ENCODE measurements at places on chromosomes 1 and 21.

- DNase-seq = peak; percentile 60
These were observed 431 bp downstream of the MTARC1 start for GRCh38 chr1:220787069-220787619.

DNA sequence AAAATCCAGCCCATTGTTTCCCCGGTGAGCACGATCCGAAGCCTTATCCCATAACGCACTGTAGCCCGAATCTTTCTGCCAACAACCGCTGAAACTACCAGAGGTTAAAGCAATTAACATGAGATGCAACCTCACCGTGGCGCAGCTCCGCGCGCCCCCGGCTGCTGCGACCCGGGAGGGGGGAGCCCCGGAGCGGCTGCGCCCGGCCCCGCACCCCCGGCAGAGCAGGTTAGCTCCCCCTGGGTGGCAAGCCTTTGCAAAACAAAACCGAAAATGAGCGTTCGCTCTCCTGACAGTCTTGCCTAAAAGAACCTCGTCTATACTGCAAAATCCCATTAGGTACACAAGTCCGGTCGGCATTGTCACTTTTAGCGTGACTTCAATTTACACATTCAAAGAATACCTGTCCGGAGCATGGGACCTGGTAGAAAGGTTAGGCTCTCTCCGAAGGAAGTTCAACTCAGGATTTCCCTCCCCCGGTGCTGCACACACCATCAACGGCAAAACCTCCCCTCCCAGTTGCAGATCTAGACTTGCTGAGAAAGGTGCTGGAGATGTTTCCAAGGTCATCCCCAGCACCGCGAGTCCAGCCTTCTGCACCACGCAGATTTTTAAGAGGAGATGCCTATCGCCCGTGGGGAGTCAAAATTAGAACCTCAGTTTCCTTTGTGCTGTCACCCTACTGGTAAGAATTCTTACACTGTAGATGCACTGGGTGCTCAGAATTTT is 107.5 kb downstream of the ZNF281 start:
- DNase-seq = peak; percentile 52

- no peak for DNase-seq
These were observed 258.9 kb downstream of the SEC16B start for GRCh38 chr1:177710696-177711620.

DNA sequence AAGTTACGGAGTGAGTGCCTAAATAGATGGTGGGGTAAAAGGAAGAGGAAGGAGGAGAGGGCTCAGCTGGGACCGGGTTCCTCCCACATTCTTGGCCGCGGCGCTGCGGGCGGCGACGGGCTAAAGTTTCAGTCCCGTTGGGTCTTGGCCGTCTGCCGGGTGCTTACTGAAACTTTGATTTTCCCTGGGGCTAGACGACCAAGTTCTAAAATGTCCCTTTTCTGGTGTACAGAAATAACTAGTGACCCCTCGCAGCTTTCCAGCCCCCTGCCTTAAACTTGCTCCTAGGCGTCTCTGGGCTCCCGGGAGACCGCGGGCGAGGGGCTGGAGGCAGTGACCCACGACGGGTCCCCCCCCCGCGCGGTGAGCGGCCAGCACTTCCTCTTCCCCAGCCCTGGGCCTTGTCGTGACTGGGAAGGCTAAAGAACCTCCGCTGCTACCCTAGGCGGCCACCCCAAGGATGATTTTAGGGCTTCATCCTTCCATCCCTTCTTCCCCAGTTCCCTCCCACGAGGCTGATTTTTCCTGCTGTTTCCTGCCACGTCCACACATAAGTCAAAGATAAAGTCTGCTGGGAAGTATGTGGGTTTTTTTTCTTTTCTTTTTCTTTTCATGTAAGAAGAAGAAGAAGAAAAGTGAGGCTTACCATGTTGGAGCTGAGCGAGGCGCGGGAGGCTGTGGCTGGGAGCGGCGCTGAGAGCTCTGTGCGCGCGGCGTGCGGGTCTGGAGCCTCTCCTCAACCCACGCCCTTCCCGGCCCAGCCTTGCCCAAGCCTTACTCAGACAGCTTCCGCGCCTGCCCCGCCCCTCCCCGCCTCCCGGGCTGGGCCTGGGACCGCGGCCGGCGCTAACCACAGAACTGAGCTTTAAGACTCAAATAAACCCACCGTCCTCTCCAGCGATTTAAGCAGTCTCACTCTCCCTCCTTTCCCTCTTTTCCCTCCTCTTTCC is at the start of gene S100A11:
TSS of gene S100A11 (minus strand) at position 738 of the 950 bp plus-strand sequence. CDS start at position 649, 89 bp downstream.
- DNase-seq = peak; percentile 44

GRCh38 chr1:181349512-181349911 is 133.8 kb upstream of the CACNA1E start:
- no peak for DNase-seq

DNA sequence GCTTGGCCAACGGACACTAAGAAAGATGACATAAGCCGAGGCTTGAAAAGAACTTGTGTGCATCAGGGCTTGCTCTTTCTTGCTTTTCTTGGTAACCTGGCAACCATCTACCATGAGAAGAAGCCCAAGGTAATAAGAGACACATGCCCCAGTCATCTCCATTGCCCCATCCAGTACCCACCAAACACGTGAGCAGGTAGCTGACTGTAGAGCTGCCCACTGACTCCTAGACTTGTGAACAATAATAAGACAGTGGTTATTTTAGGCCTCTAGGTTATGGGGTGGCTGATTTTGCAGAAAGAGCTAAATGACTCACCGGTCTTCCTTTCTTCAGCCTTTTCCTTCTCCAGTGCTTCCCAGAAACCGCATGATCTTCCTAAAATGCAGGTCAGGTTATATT is 105.0 kb upstream of the JUN start:
- DNase-seq = no peak

DNA sequence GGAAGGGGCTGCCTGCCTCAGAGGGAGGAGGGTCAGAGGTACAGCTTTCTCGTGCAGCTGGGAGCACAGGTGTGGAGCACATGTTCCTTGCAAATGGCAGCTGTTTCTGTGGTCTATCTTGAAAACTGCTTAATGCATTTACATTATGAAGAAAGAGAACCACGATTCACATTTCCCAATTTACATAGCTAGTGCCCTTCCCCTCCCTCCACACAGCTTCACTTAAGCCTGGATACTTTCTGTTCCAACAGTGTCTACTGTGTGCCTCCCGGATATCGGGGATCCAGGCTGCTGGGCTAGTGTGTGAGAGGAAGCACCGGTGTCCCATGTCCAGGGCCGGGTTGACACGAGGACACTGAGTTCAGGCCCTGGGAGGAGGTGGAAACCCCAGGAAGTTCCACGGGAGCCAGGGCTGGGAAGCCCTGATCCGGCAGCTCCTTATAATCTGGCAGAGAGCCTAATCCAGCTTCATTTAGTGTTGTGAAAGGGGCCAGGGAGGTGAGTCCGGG is 31.6 kb downstream of the TMCC2 start:
- no peak for DNase-seq

DNA sequence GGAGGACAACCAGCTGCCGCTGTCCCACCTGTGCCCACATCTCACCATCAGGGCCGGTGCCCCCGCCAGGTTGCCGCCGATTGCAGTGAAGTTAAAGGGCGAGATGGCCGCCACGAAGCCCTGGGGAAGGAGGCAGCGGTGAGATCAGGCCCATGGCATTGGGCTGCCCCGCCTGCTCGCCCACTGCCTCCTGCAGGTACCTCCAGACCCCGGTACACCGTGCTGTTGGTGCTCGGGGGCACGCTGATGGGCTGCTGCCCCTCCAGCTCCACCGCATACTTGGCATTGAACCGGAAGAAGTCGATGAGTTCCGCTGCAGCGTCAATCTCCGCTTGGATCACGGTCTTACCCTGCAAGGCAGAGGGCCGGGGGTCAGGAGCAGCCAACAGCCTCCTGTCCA is 19.3 kb downstream of the ALDH4A1 start:
- no peak for DNase-seq

- DNase-seq = no peak
These were observed 8.0 kb upstream of the SIM2 start for GRCh38 chr21:36690628-36691554.

- DNase-seq = no peak
These were observed 108.3 kb downstream of the RPS6KC1 start for GRCh38 chr1:213159376-213159775.

DNA sequence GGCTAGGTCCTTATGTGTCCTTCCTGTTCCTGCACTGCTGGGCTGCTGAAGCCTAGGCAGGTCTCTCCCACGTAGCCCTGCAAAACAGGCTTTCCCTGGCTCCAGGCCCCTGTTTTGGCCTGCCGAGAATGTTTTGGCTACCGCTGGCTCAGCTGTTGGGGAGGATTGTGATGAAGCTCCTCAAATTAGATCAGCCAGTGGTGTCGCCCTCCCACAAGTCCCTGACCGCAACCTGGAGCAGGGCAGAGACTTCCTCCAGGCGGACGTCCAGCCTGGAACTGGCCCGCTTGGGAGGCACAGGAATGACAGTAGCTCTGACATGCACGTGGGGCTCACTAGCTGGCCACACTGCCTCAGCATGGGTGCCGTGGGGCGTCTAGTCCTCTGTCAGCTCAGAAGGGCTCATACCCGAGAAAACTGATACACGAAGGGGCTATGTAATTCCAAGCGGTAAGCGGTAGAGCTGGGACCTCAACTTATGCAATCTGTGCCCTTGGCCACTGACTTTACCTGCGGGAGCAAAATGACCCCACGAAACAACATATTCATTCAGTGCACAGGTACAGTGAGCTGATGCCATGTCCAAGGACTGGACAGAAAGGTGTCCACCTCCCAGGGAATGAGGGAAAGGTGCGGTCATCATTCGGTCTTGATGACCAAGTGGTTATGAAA is 26.6 kb downstream of the DHRS3 start:
- no peak for DNase-seq

- no peak for DNase-seq
These were observed 21.4 kb upstream of the CHIT1 start for GRCh38 chr1:203250911-203251310.

GRCh38 chr1:37064039-37064438 is 29.7 kb upstream of the GRIK3 start:
- DNase-seq = no peak

DNA sequence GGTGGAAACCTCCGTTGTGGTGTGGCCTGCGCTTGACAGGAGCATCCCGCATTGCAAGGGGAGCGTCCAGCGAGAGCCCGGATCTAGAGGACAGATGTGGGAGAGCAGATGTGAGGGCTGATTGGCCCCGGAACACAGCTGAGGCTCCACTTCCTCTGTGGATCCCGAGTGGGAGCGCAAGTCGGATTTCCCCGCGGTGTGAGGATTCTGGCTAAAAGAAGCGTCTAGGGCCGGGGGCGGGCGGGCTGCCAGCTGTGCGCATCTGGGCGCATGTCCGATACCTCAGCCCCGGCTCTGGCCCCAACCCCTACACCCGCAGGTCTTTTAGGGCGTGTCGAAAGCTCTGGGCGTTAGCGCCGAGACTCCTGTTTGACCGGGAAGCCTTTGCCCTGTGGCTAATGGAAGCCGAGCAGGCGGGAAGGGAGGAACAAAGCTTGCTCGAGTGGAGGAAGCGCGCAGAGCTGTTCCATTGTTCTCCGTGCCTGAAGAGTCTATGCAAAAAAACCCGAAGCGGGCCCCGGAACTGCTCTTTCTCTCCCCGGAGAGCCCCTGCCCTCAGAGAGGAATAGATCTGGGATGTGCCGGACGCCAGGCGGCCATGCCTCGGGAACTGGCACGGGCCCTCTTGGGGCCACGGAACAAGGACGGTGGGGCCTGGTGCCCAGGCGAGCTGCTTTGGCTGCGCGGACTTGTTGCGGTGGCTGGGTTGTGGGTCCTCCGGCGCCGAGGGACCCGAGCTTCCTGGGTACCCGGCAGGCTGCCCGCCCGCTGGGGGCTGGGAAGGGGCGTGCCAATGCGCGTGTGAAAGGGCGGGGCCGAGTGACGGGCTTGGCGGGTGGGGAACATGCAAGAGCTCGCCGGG is 111.1 kb downstream of the NAV1 start:
- DNase-seq = peak; percentile 72

DNA sequence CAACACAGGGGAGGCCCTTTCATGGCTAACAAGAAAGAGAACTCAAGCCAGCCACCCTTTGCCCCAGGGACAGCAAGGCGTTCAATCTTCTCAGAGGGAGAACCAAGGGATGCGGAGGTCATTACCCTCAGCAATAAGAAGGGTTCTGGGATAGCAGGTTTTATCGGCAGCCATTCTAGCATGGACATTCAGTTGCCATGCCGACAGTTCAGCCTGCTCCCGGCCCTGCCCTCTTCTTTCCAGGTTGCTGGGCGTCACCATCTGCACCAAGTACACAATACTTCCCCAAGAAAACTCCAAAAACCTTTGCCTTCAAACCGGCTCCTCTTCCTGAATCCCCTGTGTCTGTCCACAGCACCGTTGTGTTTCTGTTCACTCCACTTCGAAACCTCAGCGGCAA is 47.1 kb downstream of the SYT2 start:
- no peak for DNase-seq

GRCh38 chr21:16811011-16811410 is 701.8 kb upstream of the CXADR start:
- no peak for DNase-seq

GRCh38 chr1:37622131-37622530 is 12.6 kb downstream of the RSPO1 start:
- no peak for DNase-seq

GRCh38 chr1:165994107-165994506 is 166.7 kb downstream of the UCK2 start:
- DNase-seq = no peak

DNA sequence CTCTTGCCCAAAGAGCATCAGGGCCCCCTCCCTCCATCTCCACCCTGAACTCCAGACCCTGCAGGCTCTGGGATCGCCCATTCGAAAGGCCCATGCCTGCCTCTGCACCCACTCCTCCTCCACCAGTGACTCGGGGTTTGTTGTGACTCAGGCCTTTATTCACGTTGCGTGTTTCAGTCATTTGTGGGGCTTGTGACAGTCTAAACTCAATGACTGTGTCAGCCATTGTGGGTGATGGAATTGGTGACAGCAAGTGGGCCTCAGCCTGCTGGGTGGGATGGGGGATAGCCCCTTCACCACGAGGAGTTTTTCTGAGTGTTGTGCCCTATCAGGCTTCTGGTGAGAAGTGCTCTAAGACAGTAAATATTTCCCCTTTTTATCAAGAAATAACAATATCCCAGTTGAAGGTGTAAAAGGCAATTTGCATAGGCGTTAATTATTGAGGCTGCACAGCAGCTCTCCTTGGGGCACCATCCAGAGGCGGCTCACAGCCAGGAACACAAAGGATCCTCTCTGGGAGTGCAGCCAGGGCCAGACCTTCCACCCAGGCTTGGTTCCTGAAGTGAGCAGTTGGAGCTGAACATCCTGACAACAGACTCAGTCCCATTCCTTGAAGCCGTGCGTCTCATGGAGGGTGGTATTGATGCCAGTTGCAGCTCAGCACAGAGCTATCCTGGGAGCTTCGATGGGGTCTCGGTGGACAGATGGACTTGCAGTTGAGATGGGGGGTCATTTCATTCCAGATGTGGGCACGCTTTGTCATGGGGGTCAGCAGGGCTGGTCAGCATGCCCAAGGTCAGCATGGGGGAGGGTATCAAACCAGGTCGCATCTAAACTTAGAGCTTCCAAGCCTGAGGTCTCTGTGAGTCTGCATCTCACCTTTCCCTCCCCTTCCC is 135.6 kb upstream of the CACNA1E start:
- no peak for DNase-seq

GRCh38 chr1:108063703-108064102 is 98.7 kb upstream of the VAV3 start:
- DNase-seq = no peak

- DNase-seq = no peak
These were observed 205.8 kb upstream of the DUSP10 start for GRCh38 chr1:221947731-221948130.

- DNase-seq = no peak
These were observed 16.6 kb downstream of the CNTN2 start for GRCh38 chr1:205059660-205060059.

GRCh38 chr1:186722711-186723309 is 42.6 kb upstream of the PTGS2 start:
- no peak for DNase-seq
